ENCODE measurements at places on chromosomes 12 and 14. TPM values are rescaled to one million over a fixed set of nuclear protein-coding genes. Genes with fewer than 3 reads are reported as not detected.
A peak's percentile ranks its signal among the peaks of the same experiment; 100 is the strongest.

GLT1D1 gene
- 17.7 TPM for total RNA-seq

KCNJ8 gene
- 10.9 TPM for total RNA-seq

SERPINA4 gene
- total RNA-seq, result 50.5 TPM

DNA sequence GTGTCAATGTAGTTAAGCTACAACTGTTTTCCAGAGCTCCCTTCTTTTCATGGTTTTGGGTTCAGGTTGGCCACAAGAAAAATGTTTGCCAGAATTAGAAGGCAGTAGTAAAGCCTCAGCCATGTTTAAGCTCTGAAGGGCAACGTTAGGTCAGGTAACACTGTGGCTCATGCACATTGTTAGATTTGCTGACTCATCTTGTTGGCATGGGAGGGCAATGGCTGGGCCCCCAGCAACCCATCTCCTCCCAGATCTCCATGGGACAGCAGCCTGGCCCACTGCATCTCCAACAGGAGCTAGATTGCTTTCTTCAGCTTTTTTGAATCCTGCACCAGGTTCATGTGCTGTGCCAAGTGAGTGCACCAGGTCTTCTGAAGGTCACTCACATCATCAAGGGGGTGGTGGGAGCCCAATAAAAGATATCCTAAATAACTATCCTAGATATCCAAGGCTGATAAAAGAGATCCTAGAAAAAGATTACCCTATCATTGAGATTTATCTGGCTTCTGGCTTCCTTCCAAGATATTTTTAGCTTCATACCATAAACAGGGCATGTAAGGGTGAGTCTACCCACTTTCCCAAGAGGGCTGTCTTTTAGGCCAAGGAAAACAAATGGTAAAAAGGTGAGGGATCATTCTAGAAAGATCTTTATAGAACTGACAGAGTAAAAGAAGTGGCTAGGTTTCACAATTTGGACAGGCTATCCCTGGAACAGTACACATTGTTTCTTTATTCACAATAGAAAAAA is 28.9 kb downstream of the PTGER2 start:
- no peaks in the 10 kb centered on the region for H3K27me3 ChIP-seq
- H3K36me3 ChIP-seq, result no peaks in the 10 kb centered on the region
- DNase-seq, result no peak
- no peaks in the 10 kb centered on the region for H3K4me1 ChIP-seq

DNA sequence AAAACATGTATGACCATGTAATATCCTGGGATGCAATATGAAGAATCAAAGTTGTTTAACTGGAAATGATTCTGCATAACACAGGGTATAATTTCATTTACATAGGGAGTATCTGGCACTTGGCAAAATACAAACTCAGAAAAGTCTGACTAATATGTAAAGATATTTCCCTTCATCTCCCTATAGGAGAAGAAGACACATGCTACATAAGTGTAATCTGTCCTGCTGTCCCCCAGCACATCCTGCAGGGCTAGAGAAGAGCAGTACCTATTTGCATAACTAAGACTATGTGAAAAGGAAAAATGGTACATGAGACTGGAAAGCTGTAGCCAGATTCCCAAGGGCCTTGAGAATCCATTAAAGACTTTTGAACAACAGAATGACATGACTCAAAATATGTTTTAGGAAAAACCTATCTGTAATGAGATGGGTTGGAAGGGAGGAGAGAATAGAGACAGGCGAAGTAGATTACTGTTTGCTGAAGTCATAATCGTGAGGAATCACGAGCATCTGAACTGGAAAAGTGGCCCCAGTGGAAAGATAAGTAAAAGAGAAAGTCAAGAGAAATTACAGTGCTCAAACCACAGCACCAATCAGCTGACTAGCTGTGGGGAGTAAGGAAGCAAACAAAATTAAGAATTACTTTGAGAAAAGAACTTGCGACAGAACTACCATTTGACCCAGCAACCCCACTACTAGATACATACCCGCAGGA is 155.1 kb upstream of the HMGA2 start:
- no peak for DNase-seq
- H3K27ac ChIP-seq, result no peak overlapping the region
- H3K36me3 ChIP-seq, result no peaks in the 10 kb centered on the region
- H3K4me1 ChIP-seq, result no peaks in the 10 kb centered on the region

- H3K27ac ChIP-seq, result no peak overlapping the region
- no peak overlapping the region for H3K4me3 ChIP-seq
- H3K27me3 ChIP-seq, result no peaks in the 10 kb centered on the region
- H3K4me1 ChIP-seq, result no peaks in the 10 kb centered on the region
- no peaks in the 10 kb centered on the region for H3K36me3 ChIP-seq
- DNase-seq, result no peak
Measured at GRCh38 chr14:36879558-36879957, 217.9 kb downstream of the PAX9 start.

DNA sequence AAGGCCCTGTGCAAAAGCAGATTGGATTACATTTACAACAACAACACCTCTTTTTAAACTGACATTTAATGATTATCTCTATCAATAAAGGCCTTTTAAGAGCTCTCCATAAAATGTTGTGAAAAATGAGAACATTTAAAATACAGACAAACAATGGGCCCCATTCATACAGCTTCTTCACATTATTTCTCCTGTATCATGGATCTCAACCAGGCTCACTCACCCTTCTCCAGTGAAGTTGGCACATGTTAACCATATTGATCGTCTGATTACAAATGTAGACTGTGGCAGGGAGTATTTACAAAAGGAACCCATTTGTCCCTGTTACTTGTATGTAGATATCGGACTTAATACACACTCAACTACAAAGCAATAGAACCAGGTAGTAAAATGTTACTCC is 220.2 kb upstream of the BTG1 start:
- no peaks in the 10 kb centered on the region for H3K27me3 ChIP-seq
- no peaks in the 10 kb centered on the region for H3K36me3 ChIP-seq
- H3K4me1 ChIP-seq, result no peaks in the 10 kb centered on the region
- no peak overlapping the region for H3K4me3 ChIP-seq
- no peak for DNase-seq

DNA sequence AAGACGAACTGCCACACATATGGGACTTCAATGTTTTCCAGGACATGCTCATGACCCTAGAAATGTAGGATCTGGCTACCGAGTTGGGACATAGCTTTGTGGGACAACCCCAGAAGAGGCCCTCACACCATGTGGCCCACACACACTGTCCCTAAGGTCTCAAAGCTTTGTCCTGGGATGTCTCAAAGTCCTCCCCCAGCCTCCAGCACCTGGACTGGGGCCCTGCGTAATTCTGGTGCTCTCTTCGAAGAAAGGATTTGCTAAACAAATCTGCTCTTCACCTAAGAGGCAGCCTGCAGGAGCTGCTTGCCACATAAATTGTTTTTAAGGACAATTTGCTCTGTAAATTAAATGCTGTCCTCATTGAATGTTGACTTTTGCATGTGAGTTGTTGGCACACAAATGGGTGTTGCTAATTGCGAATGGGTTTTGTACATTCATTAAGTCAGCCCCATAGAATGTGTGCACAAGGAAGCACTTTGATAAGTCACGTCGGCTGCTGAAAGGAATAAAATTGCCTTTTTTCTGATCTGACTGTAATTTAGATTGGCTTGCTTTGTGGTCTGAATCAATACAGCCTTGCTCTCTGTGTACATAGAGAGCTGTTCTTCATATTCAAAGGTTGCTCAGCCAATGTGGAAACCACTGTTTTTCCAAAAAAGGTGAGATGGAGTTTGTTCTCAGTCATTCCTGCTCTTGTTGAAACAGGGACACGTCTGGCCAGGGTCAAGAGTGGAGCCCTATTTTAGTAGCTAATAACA is 161.6 kb upstream of the PWP1 start:
- H3K4me3 ChIP-seq, result no peak overlapping the region
- H3K36me3 ChIP-seq, result no peaks in the 10 kb centered on the region
- no peaks in the 10 kb centered on the region for H3K27me3 ChIP-seq
- H3K4me1 ChIP-seq, result peaks cover 39% of the 10 kb centered on the region
- peak overlapping the region; percentile 62 for H3K27ac ChIP-seq

GRCh38 chr12:127024791-127025190 is 1242.2 kb upstream of the TMEM132C start:
- no peaks in the 10 kb centered on the region for H3K36me3 ChIP-seq
- no peaks in the 10 kb centered on the region for H3K4me1 ChIP-seq
- no peak overlapping the region for H3K4me3 ChIP-seq
- H3K27me3 ChIP-seq, result no peaks in the 10 kb centered on the region

DNA sequence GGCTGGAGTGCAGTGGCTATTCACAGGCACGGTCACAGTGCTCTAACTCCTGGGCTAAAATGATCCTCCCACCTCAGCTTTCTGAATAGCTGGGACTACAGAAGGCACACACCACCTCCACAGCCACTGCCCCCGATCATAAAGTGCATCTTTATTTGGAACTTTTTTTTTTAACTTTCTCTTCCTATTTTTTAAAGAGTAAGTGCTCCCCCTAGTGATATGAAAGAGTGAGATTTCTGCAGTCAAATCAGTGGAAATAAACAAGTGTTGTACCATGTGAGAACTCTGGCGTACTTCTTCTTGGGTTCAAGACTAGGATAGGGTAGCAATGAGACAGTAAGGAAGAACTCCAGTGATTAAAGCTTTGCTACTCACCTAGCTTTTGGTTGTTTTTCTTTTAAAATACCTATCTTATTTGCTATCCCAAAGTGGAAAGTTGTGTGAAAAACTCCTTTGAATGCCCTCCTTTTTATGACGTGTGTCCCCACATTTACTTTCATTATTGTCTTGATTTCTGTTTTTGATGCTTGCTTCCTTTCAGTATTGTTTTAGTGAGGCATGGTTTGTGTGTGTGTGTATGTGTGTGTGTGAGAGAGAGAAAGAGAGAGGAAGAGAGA is 6.6 kb downstream of the PPP4R4 start:
- H3K27me3 ChIP-seq, result no peaks in the 10 kb centered on the region
- peak overlapping the region; percentile 19 for H3K4me3 ChIP-seq
- no peak overlapping the region for H3K27ac ChIP-seq
- peaks cover 2% of the 10 kb centered on the region for H3K4me1 ChIP-seq

DNA sequence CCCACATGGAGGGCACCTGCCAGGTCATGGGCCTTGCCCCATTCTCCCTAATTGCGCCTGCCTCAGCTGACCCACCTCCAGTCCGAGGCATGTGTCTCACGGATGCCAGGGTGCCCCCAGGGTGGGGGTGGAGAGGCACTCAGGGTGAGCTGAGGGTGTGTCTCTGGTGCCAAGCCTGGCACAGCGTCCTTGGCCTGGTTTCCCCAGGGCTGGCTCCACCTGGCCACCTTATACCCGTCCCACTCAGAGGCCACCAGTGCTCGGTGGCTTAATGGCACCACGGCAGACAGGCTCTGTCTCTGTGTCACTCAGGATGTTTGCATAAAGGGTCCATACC is 33.6 kb upstream of the TDRD9 start:
- DNase-seq, result no peak
- H3K36me3 ChIP-seq, result no peaks in the 10 kb centered on the region
- H3K27me3 ChIP-seq, result no peaks in the 10 kb centered on the region
- H3K27ac ChIP-seq, result peak overlapping the region; percentile 33
- H3K4me3 ChIP-seq, result no peak overlapping the region
- H3K4me1 ChIP-seq, result peaks cover 32% of the 10 kb centered on the region

DNA sequence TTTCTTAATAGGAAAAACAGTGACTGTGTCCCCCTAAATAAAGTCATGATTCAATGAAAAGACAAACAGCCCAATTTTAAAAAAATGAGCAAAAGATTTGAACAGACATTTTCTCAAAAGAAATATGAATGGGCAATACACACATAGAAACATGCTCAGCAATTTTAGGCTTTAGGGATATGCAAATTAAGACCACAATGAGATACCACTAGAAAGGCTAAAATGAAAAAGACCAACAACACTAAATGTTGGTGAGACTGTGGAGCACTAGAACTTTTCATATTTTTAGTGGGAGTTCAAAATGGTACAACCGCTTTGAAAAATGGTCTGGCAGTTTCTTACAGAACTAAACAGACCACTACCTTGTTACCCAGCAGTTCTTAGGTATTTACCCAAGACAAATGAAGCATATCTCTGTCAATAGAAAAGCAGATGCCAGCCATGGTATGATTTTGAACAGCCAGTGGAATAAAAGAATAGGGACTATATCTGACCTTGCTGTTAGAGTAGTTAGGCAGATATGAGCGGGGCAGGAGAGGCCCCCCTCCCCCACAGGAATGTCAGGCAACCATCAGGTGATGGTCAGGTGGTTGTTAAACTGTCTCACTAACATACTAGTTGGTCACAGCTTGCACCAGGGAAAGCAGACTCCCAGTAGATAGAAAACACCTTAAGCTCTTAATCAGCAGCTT is 108.8 kb downstream of the PRKCH start:
- H3K27ac ChIP-seq, result no peak overlapping the region
- no peak overlapping the region for H3K4me3 ChIP-seq
- H3K36me3 ChIP-seq, result no peaks in the 10 kb centered on the region
- no peak for DNase-seq
- no peaks in the 10 kb centered on the region for H3K4me1 ChIP-seq

- H3K4me1 ChIP-seq, result peaks cover 10% of the 10 kb centered on the region
- no peak overlapping the region for H3K4me3 ChIP-seq
- no peaks in the 10 kb centered on the region for H3K36me3 ChIP-seq
- H3K27me3 ChIP-seq, result no peaks in the 10 kb centered on the region
- DNase-seq, result no peak
Measured at GRCh38 chr14:51448831-51449670, 202.7 kb upstream of the FRMD6 start.

DNA sequence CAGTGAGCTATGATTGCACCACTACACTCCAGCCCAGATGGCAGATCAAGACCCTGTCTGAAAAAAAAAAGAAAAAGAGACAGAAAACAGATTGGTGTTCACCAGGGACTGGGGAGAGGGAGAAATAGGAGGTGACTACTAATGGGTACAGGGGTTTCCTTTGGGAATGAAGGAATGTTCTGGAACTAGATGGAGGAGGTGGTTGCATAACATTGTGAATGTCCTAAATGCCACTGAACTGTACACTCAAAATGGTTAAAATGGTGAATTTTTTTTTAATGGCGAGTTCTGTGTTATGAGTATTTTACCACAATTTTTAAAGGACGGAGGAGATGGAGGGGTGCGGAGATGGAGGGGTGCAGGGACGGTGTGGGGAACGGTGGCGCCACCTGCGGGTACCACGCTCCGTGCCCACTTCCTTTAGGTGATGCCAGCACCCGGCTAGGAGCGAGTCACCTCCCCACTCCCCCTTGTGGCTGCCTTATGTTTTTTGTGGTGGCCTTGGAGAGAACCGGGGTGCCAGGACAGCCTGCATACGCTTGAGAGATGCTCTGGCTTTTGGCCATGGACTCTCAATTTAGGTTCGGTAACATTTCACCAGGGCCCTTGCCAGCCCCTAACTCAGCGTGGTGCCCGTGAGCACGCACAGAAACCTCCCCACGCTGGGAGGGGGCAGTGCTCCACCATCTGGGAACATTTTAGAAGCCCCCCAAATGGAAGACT is 16.1 kb downstream of the UBC start:
- peaks cover 7% of the 10 kb centered on the region for H3K4me1 ChIP-seq
- H3K4me3 ChIP-seq, result no peak overlapping the region
- no peaks in the 10 kb centered on the region for H3K27me3 ChIP-seq
- peak; percentile 54 for DNase-seq
- H3K27ac ChIP-seq, result peak overlapping the region; percentile 82
- no peaks in the 10 kb centered on the region for H3K36me3 ChIP-seq

- H3K27me3 ChIP-seq, result no peaks in the 10 kb centered on the region
- H3K36me3 ChIP-seq, result no peaks in the 10 kb centered on the region
- H3K4me3 ChIP-seq, result no peak overlapping the region
Measured at GRCh38 chr12:67747869-67748742, 99.6 kb downstream of the DYRK2 start.

- no peaks in the 10 kb centered on the region for H3K4me1 ChIP-seq
- no peak for DNase-seq
- no peaks in the 10 kb centered on the region for H3K27me3 ChIP-seq
- no peak within 1 kb of the TSS for H3K4me3 ChIP-seq
- H3K36me3 ChIP-seq, result no peaks in the 10 kb centered on the region
Measured at GRCh38 chr14:24634158-24634557, at the start of gene GZMB. Gene GZMB, minus strand, starts transcription at chr14:24634190. Its CDS starts 30 bp downstream, at chr14:24634160.

- no peaks in the 10 kb centered on the region for H3K27me3 ChIP-seq
- no peak overlapping the region for H3K4me3 ChIP-seq
- H3K27ac ChIP-seq, result no peak overlapping the region
- H3K4me1 ChIP-seq, result no peaks in the 10 kb centered on the region
- DNase-seq, result no peak
Measured at GRCh38 chr12:65907513-65907912, 83.2 kb downstream of the HMGA2 start.
